Stimulated activated naive CD8-positive, alpha-beta T cell treated with anti-CD3 and anti-CD28 coated beads, Interleukin-15, Interleukin-2, amounts not matched to agents 100 U/mL and 50 U/mL, for 24 hours (primary cell): ENCODE measurements at places on chromosomes 1 and 21.

GRCh38 chr1:235351441-235351840, 15.8 kb upstream of the TBCE start:
- DNase-seq = no peak

GRCh38 chr1:1510912-1511532, 940 bp upstream of the ATAD3A start:
- DNase-seq = peak; percentile 30

DNA sequence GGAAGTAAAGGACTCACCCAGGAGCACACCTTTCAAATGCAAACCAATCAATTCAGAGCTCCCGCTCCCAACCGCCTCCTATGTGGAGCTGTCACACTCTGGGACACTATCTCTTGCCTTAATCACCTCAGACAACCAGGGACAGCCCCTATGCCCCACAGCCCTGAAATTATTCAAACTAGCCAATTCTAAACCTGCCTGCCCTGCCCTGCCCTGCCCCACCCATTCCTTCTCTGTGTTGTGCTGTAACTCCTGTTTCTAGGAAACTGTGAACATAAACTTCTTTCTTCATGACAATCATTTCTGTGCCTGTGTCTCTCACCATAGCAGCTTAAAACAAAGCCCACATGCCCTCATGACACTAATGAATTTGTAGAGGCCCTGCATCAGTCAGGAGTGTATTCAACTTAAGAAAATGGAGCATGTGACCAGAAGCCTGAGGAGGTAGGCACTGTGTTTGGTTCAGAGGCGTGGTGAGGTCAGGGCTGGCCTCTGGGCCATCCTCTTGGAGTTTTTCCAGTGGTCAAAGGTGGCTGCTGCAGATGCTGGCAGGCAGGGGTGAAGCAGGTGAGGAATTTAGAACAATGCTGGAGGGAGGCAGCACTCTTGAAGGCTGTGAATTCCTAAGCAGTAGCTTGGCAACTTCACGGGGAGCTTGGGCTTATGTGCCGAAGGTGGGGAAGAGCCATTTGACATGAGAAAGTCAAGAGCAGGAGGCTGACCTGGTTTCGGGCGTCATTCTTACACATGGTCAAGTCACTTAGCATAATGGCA, 74.5 kb downstream of the RHOU start:
- DNase-seq = no peak

DNA sequence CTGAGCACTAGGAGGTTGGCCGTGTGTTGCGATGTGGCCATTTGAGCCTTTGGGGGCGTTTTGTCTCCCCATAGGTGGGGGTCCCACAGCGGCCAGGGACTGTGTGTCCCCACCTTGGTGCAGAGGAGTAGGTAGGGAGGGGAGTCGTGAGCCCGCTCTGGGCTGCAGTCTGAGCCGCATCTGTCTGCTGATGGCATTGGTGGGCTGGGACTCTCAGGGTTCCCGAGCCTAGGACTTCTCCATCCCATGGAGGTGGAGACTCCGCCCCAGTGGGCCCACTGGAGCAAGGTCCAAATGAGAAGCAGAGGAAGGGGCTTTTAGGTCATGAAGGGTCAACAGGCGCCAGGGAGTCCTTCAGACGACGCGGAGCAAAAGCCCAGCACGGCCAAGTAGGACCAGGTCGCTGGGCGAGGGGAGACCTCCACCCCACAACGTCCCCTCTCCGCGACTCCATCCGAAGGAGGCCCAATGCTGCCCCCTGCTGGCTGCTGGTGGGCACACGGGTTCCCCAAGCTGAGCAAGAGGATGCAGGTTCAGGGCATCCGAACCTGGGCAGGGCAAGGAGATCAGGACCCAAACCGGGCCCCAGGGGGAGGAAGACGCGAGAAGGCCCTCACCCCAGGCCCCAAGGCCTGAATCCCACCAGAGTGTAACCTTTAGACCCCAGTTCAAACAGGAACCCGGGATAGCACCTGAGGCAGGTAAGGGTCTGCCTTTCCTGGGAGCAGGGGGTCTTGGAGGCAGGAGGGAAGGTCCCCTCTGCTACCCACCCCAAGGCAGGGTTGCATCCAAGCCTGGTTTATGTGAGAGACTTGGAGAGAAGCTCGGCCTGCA, 14.9 kb downstream of the TTC34 start:
- peak; percentile 80 for DNase-seq

- no peak for DNase-seq
Measured at GRCh38 chr1:44249543-44249942, 36.3 kb downstream of the DMAP1 start.

- no peak for DNase-seq
Measured at GRCh38 chr1:170296642-170297041, 150.9 kb downstream of the NTMT2 start.

- DNase-seq = no peak
Measured at GRCh38 chr1:57235730-57236510, 187.9 kb downstream of the DAB1 start.

DNA sequence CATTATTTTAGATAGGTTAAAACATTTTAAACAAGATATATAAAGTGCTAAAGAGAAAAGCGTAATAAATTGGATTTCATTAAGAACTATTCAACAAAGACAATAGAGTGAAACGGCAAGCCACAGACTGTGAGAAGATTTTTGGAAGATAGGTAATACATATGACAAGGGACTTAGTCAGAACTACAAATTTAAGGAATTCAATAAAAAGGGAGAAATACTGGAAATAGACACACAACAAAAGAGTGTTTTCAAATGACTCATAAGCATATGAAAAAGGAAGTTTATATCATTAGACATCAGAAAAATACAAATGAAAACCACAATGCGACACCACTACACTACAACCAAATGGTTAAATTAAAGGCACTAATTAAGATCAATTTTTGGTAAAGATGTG, 90.5 kb downstream of the GDAP2 start:
- DNase-seq = no peak

DNA sequence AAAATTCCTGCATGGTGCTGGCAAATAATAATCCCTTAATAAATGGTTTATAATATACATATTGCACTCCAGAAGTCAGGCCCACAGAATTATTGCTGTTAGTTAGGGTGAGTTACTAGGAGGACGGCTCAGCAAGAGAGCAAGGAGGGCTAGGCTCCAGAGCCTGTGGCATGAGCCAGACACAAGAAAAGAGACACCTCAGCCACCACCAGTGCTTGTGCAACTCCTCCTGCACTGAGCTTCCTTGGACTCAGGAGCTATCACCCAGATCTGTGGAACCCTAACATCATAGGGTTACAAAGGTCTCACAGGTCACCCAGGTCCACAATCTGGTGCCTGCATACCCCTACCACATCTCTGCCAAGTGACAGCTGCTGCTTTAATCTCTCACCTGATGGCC, 12.8 kb upstream of the LRRC8D start:
- DNase-seq = no peak

DNA sequence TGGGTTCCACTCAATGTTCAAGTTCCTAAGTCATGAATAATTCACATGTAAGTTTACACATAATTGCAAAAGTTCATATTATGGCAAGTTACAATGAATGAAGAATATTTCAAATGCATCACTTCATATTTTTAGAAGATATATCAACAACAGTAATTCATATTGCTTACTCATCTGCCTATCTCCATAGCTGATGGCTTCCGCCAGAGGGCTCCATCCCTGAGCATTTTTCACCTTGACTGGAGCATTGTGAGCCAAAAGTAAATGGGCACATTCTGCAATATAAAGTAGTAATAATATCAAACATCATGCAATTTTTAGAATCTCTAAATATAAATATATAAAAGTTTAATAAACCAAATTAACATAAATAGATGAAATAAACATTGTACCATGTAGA, 29.8 kb downstream of the ANKRD13C start:
- no peak for DNase-seq
